B cell (primary cell): ENCODE measurements at places on chromosomes 1 and 21. TPM values are rescaled to one million over a fixed set of nuclear protein-coding genes. Genes with fewer than 3 reads are reported as not detected.

- DNase-seq = no peak
Measured at GRCh38 chr1:157359314-157360022, 192.8 kb downstream of the FCRL5 start.

DNA sequence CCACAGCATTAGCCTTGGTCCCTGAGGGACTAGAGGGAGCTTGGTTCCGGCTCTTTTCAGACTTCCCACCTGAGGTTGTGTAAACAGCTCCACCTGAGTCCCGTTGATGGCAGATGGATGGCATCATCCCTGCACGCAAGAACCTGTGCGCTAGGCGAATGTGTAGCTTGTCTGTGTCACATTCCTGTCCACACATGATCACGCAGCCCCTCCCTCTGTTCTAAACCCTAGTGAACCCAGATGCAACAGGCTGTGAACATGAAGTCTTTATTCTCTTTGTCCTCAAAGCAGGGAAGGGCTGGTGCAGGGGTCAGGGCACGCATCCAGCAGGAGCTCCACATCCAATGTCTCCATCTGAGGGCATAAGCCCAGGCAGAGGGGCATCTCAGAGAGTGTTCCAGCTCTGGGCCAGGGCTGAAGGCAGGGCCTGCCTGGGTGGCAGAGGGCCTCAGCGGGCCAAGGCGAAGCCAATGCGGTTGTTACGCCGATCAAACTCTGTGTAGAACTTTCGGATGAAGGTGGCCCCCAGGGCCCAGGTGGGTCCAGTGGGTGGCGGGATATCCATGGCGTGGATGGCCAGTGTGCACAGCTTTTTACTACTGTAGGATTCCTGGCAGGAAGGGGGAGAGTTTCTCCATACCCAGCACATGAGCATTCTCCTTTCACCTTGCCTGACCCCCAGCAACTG lies 2.9 kb upstream of the ETNK2 start:
- DNase-seq = no peak

DNA sequence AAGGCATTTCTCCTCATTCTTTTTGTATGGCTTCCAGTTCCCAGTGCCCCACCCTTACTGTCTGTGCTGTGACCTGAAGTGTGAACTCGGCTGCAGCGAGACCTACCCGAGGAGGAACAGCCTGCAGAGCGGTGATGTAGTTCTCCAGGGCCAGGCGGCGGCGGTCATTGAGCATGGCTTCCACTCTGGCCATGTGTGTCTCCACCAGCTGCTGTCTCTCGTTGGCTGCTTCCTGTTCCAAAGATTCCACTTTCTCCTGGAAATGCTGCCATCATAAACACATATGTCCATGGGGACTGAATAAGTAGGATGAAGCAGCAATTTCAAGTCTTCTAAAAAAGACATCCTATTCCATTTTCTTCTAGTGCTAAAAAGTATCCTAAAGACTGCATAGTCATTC lies 195.6 kb downstream of the APP start:
- no peak for DNase-seq

DNA sequence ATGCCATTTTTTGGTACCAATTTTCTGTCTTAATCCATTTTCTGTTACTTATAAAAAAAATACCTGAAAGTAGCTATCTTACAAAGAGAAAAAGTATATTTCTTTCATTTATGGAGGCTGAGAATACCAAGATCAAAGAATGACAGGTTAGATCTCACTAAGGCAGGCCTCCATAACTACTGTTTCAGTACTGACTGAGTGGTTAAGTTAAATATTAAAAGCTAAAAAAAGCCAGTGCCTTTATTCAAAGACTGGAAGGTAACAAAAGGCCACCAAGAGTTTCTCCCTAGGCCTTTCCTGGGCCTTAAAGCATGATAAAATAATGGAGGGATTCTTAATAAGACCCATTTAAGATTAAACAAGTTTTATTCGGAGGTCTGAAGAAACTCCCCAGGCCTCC lies 687.7 kb upstream of the ADGRL4 start:
- no peak for DNase-seq

DNA sequence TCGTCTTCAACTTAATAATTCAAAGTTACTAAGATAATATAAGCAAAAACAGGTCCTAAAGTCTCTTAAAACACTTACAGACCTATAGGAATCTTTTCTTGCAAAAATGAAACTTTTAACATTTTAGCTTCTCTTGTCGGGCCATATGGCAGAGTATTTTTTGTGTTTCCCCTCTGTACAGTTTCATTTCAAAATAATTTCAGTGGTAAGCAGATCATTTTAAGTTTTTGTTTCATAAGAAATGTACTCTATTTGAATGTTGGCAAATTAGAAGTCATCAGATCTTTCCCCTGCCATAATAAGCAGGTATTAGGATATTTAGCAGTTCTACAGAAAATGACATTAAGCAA lies 37.9 kb downstream of the RGL1 start:
- no peak for DNase-seq

DNA sequence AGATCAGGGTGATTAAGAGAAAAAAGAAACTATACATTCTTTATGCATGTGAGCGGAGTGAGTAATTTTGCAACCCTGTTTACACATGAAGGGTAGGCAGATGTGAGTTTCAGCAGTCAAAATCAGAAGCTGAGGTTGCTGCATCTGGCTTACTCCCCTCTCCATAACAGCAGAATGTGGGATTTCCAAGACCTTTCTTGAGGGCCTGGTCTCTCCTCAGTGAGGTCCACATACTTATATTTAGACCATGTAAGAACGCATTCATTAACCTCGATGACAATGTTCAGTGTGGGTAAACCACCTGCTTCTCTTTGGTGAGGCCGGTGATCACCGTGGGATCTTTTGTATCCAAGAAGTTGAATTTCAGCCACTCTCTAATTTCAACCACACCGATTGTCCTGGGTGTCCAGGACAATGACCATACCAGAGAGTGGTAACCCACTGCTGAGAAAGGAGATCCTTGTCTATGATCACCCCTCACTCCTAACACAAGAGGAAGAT lies 18.7 kb upstream of the RAP1A start:
- peak; percentile 18 for DNase-seq

- DNase-seq = no peak
Measured at GRCh38 chr21:44780137-44780502, 21.5 kb downstream of the UBE2G2 start.

The IFNLR1 gene
- 14.7 and 16.0 TPM in 2 replicates for polyA plus RNA-seq

The EFNA3 gene
- polyA plus RNA-seq = 1.8 and 3.2 TPM in 2 replicates
